CD4-positive, alpha-beta T cell (primary cell): ENCODE measurements at places on chromosomes 6 and 20.
A peak's percentile ranks its signal among the peaks of the same experiment; 100 is the strongest.

- peak; percentile 38 for DNase-seq
Observed at GRCh38 chr20:4666001-4666479, 55.7 kb upstream of the PRND start.

GRCh38 chr20:31547720-31548298 lies 33.6 kb downstream of the HM13 start:
- no peak for DNase-seq

DNA sequence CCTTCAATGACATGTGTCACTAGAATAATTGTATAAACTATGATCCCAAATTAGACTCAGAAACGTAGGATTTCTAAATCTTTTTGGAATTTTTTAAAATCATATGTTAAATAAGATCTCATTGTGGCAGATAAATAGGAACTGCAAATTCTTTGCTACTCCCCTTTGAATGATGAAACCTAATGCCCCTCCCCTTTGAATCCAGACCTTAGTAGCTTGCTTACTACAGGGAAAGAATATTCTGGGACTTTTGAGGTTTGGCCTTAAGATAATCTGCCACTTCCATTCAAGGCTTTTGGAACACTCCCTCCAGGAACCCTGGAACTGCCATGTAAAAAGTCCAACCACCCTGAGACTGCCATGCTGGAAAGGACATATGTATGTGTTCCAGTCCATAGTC lies 7.1 kb downstream of the TDP2 start:
- DNase-seq: no peak

DNA sequence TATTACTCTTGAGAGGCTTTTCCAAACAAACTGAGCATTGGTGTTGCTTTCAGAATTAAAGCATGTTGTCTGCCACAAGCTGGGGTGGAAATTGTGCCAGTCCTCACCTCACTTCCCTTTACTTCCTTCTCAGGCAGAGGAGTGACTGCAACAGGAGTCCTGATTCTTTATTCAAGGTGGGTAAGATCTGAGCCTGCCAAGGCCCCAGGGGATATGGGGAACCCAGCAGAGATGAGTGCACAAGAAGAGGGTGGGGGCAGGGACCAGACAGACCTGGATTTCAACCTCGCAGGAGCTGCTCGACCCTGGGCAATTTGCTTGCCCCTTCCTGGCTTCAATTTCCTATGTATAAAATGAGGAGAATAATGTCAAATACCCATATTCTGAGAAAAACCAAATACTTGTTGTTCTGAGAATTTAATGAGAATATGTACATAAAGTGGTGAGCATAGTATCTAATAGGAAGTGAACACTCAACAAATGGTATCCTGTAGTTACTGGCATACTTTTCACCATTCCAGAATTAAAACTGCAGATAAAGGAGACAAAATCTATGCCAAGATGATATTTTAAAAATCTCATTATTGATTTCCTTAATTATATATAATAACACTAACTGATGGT lies 17.8 kb downstream of the MAN1A1 start:
- DNase-seq: no peak
